ENCODE measurements at places on chromosomes 2 and 18.
A peak's percentile ranks its signal among the peaks of the same experiment; 100 is the strongest.

DNA sequence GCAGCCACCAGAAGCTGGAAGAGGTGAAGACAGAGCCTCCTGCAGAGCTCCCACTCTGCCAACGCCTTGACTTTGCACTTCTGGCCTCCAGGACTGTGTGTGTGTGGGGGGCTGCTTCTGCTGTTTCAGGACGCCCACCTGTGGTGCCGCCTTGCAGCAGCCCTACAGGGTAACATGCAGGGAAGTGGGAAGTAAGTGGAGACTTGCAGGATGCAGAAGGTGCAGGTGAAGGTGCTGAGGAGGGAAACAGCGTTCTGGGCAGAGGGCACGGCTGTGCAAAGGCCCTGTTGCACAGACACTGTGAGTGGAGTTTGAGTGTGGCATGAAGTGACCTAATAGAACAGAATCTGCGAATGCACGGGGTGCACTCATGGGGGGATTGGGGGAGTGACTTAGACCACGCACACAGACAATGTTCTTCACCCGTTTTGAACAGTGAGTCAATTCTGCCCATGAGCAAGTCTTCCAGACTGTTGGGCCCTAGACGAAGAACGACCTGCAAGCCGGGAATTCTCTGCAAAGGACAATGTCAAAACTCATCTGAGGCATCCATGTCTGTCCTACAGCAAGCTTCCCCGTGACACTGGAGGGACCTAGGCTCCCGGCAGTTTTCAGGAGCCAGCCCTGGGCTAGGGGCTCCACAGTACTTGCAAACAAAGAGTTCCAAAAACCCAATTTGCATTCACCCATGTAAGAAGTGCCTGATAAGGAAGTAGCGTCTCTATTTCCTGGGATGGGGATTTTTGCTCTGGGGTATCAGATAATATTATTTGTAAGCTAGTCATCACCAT is 19.0 kb downstream of the MBP start:
- no peak for DNase-seq

GRCh38 chr2:224970311-224970710 is 72.0 kb downstream of the DOCK10 start:
- no peak for DNase-seq

DNA sequence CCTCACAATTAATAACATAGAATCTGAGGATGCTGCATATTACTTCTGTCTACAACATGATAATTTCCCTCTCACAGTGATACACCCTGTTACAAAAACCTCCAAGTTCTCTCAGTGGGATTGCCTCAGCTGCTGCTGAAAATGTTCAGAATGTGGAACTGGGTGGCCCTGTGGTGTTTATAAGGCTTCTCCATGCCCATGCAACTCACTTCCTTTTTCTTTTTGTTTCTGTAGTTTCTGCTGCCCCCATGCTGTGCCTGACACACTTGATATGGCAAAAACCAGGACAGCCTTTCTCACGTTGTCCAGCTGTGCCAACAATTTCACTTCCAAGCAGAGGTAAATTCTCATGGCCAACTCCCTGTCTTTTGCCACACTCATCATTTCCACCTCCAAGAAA is 206.2 kb downstream of the RPIA start:
- DNase-seq = no peak

- no peak for DNase-seq
Observed at GRCh38 chr2:60079562-60079961, 473.9 kb downstream of the BCL11A start.

DNA sequence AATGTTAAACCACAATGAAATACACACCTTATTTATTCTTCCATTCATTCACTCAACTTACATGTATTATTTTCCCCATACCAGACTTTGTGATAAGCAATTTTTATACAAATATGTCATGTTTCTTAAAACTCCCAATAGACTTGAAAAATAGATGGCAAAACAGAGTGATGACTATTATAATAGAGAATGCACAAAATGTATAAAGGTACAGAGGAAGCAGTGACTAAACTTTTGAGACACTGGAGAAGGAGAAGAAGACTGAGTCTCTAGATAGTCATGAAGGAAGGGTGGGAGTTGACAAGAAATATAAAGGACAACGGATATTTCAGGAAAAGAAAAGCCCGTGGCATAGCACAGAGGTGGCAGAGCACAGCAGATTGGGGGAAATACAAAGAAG is 198.1 kb upstream of the SLC39A10 start:
- DNase-seq = no peak

DNA sequence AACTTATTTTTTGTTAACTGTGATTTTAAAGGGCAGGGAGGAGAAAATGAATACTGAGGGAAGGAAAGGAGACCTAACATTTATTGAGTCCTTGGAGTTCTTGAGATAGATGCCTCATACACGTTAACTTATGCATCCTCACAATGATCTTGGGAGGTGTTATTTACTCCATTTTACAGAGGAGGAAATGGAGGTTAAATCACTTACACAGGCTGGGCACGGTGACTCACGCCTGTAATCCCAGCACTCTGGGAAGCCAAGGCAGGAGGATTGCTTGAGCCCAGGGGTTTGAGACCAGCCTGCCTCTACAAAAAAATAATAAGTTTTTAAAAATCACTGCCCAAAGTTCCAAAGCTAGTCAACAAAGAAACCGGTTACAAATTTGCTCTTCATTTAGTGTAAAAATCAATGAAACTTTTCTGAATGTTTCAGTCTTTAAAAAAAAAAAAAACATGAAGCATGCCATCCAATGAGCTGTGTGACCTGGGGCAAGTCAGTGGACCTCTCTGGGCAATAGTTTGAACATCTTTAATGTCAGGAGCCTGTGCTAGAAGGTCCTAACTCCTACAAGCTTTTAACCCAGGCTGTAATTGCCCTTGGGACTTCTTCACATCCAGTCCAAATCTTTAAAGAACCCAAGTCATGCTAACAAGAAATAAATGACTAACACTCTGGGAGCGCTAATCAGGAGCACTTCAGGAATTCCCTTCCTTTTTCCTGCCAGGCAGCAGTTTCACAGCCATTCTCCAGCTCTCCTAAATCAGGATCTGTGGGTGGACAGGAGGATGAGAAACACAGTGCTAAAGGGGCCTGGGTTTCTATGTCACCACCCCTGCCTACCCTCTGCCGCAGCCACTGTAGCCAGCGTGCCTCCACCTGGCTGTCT is 176.4 kb downstream of the TMEM247 start:
- DNase-seq = peak; percentile 90

DNA sequence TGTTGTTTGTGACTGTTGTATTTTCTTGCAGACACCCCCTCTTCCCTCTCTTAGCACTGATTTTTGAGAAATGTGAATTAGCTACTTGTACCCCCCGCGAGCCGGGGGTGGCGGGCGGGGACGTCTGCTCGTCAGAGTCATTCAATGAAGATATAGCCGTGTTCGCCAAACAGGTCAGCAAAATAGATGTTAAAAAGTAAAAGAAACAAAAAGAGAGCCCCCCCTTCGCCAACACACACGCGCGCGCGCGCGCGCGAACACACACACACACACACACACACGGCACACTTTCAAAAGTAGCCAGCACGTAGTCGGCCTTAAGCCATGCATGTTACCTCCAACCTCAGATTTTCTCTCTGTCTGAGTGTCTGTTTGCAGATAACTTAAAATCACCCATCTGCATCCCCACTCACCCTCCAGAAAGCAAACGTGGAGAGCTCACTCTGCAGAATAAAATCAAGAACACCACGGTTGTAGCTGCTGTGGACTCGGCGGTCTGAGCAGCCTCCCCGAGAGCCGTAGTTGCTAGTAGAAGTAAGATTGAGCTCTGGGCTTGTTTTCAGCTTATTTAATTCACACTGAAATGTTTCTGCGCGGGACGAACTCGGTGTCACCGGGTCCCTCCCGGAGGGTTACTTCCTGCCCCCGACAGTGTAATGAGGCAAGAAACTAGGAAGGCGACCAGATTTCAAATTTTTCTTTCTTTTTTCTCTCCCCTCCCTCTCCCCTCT is 5.1 kb downstream of the MEIS1 start:
- peak; percentile 21 for DNase-seq

- DNase-seq = no peak
Observed at GRCh38 chr2:109594246-109594885, 19.4 kb downstream of the SEPTIN10 start.

DNA sequence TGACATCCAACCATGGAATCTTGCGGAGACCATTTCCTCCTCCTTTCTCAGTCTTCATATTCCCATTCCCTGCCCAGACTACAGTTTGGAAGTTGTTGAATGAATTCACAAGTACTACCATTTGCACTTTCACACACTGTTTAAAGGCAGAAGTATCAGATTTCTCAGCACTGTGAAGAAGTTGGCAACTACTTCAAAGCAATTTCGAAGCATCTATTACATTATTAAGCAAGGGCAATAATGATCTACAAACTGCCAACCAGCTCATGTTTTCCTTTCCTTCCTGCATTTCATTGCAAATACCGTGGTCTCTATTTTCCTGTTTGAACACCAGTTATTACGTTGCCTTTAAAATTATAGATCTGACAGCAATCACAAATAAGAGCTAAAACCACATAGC is 105.5 kb downstream of the IRS1 start:
- no peak for DNase-seq

GRCh38 chr18:48404716-48405507 is 4.3 kb downstream of the ZBTB7C start:
- no peak for DNase-seq

DNA sequence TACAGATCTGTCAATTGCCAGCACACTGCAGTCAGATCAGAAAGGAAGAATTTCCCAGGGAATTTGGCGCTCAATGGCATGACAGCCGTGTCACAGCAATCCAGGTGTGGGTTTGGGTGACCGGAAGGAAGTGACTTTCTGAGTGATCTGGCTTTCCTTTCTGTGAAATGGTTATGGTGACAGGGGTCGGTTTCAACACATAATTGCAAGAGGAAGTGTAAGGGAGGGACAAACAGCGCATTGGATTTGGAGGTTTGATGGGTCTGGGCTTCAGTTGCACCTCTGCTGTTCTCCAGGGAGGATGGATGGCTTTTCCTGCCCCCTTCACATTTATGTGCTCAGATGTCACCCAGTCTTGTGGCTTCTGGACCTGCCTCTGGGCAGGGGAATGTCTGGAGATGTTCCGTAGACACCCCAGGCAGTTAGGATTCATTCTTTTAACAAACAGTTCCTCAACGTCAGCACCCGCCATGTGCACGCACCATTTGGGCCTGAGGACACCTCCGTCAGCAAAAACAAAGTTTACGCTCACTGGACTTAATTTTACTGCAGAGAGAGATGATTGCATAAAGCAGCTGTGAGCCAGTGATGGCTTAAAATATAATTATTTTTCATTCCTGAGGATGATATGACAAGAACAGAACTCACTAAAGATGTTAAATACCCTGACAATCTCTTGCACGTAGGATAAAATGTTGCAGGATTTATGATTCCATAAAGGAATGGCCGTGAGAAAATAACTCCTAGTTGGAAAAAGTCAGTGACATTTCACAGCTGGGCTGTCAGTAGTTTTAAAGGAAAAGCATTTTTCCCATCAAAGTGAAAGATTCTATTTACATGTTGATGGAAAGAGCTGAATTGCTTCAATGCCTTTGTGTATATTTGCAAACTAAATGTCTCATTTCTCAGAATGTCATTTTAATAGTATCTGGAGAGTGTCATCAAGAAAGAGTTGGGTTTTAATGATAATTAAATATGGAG is 36.9 kb downstream of the MBP start:
- no peak for DNase-seq

DNA sequence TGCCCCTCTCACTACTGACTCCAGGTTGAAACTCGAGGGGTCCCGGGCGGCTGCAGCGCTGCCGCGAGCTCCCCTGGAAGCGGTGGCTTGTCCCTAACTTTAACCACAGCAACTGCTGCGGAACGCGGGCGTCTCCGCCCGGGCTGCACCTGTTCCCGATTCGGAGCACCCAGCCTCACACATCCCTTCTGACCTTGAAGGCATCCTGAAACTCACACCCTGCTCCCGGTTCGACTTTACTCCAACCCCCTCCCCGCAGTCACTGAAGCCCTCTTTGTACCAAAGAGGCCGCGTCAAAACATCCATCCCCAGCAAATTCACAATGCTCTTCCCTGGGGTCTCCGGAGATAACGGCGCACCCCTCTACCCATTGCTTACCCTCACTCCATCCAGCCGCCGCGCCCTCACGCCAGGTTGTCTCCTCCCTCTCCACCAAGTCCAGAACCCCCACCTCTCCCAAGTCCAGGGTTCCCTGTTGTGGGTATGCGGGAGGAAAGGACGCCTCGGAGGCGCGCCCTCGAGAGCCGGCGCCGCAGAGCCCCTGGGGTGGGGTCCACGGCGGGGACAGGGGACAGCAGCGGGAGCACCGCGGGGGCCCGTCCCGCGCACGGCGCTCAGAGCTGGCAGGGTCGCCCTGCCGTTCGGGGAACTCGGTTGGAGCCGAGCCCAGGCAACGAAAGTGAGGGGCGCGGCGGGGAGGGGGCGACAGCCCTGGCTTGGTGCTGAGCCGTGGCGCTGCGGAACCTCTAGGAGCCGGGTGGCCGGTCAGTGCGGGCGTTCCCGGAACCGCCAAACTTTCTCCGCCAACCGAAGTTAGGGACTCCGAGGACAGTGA is 934 bp downstream of the MYO5B start:
- DNase-seq = no peak

- DNase-seq = no peak
Observed at GRCh38 chr2:9002313-9002636, 1.2 kb downstream of the MBOAT2 start.
